GM23248 (cell line): ENCODE measurements at places on chromosomes 3 and 15. TPM values are rescaled to one million over a fixed set of nuclear protein-coding genes. Genes with fewer than 3 reads are reported as not detected.

The ENTPD3 gene
- total RNA-seq: not detected in 2 replicates

The CYP1A1 gene
- not detected in 2 replicates for total RNA-seq

DNA sequence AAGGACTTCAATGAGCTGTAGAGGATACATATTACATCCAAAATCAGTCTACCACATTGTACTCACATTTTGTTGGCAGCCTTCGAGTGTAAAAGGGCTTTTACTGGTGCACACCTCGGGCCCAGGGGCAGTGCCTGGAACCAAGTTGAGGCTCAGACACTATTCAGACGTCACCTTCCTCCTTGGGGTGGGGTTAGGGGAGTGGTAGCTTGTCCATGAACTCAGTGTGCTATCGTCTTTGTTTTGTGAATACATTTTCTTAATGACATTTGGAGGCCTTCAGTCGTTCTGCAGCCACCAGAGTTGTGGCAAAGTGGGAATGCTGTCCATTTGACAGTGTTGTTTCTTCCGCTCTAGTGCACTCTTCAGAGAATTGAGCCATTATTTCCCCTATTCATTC is 114.2 kb downstream of the PGPEP1L start:
- no peak for DNase-seq

The FEZF2 gene
- total RNA-seq: not detected in 2 replicates

The KNG1 gene
- not detected in 2 replicates for total RNA-seq

GRCh38 chr3:78178740-78179363 is 1139.0 kb downstream of the ROBO2 start:
- no peak for DNase-seq

GRCh38 chr3:43086460-43087165 is 19.3 kb downstream of the POMGNT2 start:
- peak; percentile 23 for DNase-seq

The HTR3C gene
- not detected in 2 replicates for total RNA-seq

DNA sequence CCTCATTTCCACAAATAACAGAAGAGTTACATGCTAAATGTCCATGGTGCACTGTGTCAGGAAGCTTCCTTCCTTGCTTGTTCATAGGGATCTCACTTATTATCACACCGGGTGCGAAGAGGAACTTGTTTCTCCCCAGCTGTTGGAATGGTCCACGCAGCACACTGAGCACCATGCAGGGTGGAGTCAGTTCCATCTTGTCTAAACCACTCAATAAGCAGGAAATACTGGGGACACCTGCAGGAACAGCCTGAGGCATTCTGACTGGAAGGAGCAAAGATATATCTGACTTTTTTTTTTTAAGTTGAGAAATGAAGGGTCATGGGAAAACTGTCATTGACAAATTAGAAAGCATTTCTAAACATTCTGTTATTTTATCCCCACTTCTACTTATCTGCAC is 70.0 kb upstream of the WDR72 start:
- no peak for DNase-seq

The TM4SF1 gene
- total RNA-seq: 7.2 and 10.5 TPM in 2 replicates

GRCh38 chr3:132256989-132257388 is 60.2 kb upstream of the ACP3 start:
- peak; percentile 72 for DNase-seq
